Esophagus squamous epithelium (tissue), 5 donors: ENCODE measurements at places on chromosomes 1 and 21.

GRCh38 chr1:161506336-161507223, 1.3 kb downstream of the FCGR2A start:
- DNase-seq, result no peak

- DNase-seq, result no peak
Observed at GRCh38 chr1:223827193-223827663, 18.5 kb downstream of the TP53BP2 start.

DNA sequence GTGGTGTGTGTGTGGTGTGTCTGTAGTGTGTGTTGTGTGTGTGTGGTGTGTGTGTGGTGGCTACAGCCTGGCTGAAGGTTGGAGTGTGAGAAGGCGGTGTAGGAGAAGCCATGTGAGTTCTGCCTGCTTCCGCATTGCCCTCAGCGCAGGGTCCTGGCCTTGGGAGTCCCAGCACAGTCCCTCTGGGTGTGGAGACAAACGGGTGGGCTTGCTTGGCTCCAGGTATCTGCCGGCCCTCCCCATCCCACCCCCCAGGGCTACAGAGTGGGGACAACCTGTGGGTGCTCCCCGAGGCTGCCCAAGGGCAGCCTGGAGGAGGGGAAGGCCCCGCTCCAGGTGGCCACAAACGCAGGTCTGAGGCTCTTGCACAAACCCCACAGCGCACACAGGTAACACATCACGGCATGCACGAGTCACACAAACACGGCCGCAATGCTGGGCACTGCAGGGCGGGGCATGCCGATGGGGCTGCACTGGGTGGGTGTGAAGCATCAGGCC, 31.7 kb upstream of the ADARB1 start:
- DNase-seq, result no peak

GRCh38 chr1:107048241-107048640, 8.2 kb upstream of the PRMT6 start:
- no peak for DNase-seq

DNA sequence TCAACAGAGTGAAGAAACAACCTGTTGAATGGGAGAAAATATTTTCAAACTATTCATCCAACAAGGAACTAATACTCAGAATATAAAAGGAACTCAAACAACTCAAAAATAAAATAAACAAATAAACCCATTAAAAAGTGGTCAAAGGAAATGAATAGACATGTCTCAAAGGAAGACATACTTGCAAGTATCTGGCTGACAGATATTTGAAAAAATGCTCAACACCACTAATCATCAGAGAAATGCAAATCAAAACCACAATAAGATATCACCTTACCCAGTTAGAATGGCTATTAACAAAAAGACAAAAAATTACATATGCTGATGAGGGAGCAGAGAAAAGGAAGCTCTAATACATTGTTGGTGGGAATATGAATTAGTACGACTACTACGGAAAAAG, 38.2 kb downstream of the TNFSF4 start:
- no peak for DNase-seq

- no peak for DNase-seq
Observed at GRCh38 chr1:206931709-206932108, 10.0 kb upstream of the FCMR start.

- no peak for DNase-seq
Observed at GRCh38 chr1:54546651-54547401, 1.2 kb upstream of the ACOT11 start.

DNA sequence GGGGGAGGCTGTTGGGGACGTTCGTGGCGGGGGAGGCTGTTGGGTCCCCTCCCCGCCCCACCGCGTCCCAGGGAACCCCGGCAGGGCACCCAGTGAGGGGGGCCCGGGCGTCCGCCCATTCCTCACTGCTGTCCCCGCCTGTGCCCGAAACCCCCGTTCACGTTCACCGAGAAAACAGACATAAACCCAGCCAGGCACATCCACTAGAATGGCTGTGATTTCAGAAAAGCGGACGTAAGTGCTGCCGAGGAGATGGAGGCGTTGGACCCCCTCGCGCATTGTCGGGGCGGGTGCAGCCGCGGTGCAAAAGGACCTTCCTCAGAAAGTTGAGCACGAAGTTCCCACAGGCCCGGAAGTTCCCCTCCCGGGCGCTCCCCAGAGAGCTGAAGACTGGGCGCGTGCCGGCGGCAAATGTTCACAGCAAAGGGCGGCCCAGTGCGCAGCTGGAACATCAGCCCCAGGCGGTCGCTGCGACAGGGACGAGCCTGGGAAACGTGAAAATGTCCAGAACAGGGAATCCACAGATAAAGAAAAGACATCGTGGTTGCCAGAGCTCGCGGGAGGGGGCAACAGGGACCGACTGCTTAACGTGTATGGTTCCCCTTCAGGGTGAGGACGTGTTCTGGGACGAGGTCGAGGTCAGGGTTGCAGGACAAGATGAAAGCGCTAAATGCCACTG, 18.5 kb upstream of the SAMD11 start:
- DNase-seq, result no peak

- DNase-seq, result no peak
Observed at GRCh38 chr21:20377250-20377649, 621.0 kb upstream of the NCAM2 start.

DNA sequence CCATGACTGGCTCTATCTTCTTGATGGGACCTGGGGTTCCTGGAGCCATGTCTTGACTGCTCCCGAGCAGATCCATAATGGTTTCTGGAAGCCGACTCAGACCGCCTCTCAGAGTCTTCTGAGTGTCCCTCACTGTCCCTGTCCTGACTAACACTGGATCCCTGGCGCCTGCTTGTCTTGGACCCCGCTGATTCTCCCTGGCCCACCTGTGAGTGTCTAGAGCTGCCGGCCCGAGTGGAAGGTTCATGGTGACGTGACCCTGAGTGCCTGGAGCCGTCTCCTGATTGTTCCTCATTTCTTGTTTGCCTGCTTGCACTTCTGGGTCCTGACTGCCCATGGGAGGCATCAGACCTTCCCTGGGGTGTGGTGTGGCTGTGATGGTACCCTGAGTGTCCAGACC, 15.1 kb downstream of the FLG start:
- DNase-seq, result no peak

GRCh38 chr1:233679591-233680373, 65.9 kb downstream of the KCNK1 start:
- no peak for DNase-seq

GRCh38 chr1:85319931-85320330, 43.5 kb upstream of the BCL10 start:
- no peak for DNase-seq

DNA sequence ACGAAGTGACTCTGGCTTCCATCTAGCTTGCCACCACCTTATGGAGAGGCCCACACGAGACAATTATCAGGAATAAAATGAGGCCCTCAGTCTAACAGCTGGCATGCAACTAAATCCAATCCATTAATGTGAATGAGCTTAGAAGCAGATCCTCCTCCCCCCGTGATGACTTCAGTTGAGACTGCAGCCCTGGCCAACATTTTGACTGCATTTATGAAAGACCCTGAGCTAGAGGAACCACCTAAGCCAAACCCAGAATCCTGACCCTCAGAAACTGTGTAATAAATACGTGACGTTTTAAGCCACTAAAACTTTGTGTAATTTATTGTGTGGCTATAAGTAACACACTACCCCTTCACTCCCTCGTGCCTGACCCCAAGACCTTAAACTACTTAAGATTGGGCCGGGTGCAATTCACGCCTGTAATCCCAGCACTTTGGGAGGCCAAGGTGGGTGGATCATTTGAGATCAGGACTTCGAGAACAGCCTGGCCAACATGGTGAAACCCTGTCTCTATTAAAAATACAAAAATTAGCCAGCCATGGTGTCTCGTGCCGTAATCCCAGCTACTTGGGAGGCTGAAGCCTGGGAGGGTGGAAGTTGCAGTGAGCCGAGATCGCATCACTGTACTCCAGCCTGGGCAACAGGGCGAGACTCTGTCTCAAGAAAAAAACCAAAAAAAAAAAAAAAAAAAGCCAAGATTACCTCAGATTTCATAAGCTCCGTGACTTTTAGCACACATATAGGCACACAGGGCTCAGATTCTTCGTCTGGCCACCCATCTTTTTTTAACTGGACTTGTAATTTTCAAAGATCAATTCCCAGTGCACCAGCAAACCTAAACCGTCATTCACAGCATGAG, 72.5 kb downstream of the ENAH start:
- no peak for DNase-seq

DNA sequence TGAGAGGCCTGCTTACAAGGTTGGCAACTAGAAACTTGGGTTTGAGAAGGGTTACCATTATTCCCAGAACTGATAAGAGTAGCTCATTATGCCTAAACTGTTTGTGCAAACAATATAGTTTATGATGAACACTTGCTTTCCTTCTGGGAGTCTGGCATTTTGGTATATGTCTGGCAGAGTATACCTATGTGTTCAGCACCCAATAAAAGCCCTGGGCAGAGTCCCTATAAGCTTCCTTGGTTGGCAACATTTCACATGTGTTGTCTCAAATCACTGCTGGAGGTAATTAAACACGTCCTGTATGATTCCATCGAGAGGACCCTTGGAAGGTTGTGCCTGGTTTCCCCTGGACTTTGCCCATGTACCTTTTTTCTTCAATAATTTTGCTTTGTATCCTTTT, 39.7 kb upstream of the DMRTA2 start:
- DNase-seq, result no peak

- no peak for DNase-seq
Observed at GRCh38 chr21:27250366-27250765, 283.5 kb upstream of the ADAMTS5 start.

- no peak for DNase-seq
Observed at GRCh38 chr1:2195785-2196184, 1.2 kb upstream of the FAAP20 start.

- DNase-seq, result no peak
Observed at GRCh38 chr1:70827030-70827429, 220.6 kb downstream of the PTGER3 start.

DNA sequence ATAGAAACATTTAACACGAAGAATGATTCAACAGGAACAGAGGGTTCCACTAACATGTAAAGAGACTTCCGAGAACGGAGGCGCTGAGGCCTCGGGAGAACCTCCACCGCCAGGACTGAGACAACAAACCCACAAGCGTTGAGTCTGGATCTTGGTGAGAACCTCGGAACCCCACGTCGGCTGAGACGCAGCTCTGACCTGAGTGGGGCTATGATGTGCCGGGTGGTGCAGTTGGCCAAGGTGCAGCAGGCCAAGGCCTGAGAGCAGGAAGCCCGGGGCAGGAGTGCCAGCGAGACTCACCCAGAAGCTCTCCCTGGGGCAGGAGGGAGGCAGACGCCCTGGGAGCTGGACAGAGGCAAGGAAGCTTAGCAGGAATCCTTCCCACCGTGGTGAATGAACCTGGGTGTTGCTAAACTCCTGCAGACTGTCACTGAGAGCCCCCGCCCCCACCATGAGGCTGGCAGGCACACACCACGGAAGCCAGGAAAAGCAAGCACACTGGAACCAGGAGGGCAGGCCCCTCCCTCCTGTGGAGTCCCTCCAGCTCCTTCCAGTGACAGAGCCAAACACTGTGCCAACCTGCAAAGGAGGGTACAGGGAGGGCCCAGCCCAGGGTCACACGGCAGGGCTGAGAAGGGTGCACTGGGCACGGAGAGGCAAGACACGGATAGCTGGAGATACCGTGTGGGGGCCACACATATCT, 34.8 kb downstream of the WDR4 start:
- DNase-seq, result no peak

- no peak for DNase-seq
Observed at GRCh38 chr1:154861607-154862094, 8.4 kb downstream of the KCNN3 start.

- no peak for DNase-seq
Observed at GRCh38 chr1:71785450-71785849, 496.9 kb downstream of the NEGR1 start.

DNA sequence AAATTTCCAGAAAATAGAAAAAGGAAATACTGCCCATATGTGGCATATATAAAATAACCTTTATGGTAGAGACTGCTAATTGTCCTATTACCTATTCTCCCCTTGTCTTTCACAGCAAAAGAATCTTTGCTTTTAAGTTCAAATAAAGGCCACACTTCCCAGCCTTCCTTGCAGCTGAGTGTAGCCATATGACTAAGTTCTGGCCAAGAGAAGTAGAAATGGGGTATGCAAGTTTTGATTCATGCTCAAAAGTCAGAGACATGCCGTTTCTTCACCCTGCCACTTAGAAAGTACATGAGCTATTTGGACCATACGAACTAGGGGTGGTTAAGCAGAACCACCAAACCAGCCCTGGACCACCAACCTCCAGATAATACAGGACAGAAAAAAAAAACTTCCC, 18.3 kb upstream of the S100A2 start:
- DNase-seq, result no peak

DNA sequence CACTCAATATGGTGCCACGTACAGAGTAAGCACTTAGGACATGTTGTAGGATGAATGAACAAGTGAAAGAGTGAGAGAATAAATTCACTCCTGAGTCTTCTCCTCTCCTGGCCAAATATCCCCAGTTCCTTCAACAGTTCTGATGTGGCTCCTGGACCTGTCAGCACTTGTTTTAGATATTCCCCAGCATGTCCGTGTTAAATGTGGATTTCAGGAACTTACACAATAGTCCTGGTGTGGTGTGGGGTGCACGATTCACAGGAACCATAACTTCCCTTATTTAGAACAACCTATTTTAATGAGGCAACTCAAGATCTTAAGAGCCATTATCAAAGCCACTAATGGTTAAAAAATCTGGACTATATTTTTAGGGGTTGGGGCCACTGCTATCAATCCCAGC, 39.0 kb upstream of the MYSM1 start:
- no peak for DNase-seq

DNA sequence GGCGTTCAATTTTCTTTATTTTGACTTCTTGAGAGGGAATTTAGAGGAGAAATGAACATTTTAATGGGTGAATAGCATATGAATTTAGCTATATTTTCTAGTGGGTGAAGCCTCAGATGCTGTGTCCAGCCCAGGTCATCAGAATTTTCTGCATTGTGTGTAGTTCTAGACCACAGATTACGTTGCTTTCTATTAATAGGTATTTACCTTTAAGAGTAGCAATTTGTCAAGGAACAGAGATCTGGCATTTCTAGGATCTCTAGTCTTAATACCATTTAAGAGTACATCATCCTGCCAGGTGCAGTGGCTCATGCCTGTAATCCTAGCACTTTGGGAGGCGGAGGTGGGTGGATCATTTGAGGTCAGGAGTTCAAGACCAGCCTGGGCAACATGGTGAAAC, 20.7 kb downstream of the TDRD5 start:
- DNase-seq, result no peak

- DNase-seq, result no peak
Observed at GRCh38 chr1:104787866-104788510, 1038.3 kb downstream of the AMY1C start.

- DNase-seq, result no peak
Observed at GRCh38 chr1:208511242-208511860, 267.2 kb upstream of the PLXNA2 start.
